NCI-H82 (cell line): ENCODE measurements at places on chromosomes 16 and 17.

GRCh38 chr17:45261577-45262515 is at the start of gene SPATA32:
TSS of gene SPATA32 (minus strand) at chr17:45262094. CDS start at chr17:45262016, 78 bp downstream.
- no peak for DNase-seq

- no peak for DNase-seq
Observed at GRCh38 chr17:33904476-33904875, 350.6 kb upstream of the CCL2 start.

DNA sequence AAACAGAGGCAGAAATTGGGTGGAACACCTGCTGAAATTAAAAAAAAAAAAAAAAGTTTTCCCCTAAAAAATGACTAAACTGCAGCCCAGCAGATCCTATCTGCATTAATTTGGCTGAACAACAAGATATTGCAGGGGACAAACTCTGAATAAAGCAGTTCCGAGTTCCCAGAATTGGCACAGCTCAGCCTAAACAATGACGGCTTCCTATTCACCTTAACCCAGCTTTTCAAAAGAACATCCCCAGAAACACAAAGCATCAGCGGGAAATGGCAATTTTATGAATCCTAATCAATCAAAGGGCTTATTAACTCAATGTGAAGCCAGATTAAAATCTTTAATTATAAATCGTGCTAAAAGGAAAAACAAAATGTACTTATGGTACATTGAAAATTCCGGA is 497.8 kb upstream of the ZFHX3 start:
- no peak for DNase-seq

GRCh38 chr17:4525691-4526397 is 27.2 kb downstream of the SPNS2 start:
- no peak for DNase-seq

DNA sequence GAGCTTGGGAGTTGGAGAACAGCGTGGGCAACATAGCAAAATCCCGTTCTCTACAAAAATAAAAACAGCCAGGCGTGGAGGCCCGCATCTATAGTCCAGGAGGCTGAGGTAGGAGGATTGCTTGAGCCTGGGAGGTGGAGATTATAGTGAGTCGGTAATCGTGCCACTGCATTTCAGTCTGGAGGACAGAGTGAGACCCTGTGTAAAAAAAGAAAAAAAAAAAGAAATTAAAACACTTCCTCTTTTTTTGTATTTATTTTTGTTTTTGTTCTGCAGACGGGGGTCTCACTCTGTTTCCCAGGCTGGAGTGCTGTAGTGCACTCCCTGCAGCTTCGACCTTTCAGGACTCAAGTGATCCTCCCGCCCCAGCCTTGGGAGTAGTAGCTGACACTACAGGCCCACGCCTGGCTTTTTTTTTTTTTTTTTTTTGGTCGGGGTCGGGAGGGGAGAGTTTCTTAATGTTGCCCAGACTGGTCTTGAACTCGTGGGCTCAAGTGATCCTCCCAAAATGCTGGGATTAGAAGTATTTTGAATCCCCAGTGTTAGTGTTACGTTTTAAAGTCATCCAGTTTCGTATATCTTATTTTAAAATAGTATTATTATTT is 1.5 kb downstream of the IST1 start:
- DNase-seq = no peak
